ENCODE measurements at places on chromosomes 13 and 19. TPM values are rescaled to one million over a fixed set of nuclear protein-coding genes. Genes with fewer than 3 reads are reported as not detected.

DNA sequence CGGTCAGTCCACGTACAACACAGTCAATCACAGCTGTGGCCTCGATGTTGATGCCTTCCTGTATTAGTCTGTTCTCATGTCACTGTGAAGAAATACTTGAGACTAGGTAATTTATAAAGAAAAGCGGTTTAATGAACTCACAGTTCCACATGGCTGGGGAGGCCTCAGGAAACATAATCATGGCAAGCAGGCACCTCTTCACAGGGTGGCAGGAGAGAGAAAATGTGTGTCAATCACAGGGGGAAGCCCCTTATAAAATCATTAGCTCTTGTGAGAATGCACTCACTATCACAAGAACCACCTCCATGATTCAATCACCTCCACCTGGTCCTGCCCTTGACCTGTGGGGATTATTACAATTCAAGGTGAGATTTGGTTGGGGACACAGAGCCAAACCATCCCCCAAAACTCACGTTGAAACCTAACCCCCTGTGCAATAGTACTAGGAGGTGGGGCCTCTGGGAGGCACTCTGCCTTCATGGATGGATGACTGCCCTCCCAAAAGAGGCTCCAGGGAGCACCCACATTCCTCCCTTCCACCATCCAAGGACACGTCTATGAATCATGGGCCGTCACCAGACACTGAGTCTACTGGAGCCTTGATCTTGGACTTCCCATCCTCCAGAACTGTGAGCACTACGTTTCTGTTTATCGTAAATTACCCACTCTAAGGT lies 2.3 kb upstream of the PROZ start:
- DNase-seq = no peak

DNA sequence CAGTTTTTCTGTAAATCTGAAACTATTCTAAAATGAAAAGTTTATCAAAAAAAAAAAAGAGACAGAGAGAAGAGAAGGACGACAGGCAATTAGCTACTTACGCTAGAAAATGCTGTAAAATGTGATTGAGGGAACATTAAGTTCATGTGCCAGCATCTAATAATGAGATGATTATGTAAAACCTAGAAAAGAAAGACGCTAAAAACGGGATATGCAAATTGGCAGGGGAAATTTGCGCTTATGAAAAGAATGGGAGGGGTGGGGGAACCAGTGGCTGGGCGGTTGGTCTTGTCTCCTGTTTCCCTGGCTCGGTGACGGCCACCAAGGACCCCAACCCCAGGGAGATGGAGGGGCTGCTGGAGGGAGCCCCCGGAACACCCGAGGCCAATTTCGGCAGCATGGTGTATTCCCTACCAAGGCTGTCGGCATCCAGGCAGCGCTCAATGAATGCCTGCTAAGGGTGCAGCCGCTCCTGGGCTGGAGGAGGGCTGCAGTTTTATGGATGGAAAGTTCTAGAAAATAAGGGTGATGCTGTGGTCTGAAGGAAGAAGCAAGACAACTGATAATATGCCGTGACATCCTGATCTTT lies 34.2 kb downstream of the GNG7 start:
- no peak for DNase-seq

URI1 gene
- 87.4 TPM for total RNA-seq

LGI4 gene
- 7.6 TPM for total RNA-seq

DNA sequence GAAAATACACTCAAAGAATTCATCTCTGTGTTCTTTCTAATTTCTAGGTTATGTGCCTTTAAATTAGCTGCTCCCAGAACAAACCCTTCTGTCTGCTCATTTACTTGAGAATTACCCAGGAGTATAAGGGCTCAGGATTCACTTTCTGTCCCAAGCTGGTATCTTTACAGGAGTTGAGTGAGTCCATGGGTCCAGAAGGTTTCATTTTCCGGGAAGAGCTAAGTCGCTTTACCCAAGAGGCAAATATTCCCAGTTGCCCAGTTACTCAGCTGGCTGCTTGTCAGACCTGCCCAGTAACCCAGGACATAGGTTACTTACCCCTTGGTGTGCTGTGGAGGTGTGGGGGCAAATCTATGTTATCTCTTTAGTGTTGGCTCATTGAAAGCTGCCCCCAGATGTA lies 47.3 kb downstream of the DHRS12 start:
- no peak for DNase-seq

FRY gene
- 152 TPM for total RNA-seq

GRCh38 chr19:50377051-50377461 lies 799 bp downstream of the NR1H2 start:
- DNase-seq = no peak

- peak; percentile 92 for DNase-seq
Measured at GRCh38 chr19:18112989-18113478, 15.5 kb downstream of the MAST3 start.

DNA sequence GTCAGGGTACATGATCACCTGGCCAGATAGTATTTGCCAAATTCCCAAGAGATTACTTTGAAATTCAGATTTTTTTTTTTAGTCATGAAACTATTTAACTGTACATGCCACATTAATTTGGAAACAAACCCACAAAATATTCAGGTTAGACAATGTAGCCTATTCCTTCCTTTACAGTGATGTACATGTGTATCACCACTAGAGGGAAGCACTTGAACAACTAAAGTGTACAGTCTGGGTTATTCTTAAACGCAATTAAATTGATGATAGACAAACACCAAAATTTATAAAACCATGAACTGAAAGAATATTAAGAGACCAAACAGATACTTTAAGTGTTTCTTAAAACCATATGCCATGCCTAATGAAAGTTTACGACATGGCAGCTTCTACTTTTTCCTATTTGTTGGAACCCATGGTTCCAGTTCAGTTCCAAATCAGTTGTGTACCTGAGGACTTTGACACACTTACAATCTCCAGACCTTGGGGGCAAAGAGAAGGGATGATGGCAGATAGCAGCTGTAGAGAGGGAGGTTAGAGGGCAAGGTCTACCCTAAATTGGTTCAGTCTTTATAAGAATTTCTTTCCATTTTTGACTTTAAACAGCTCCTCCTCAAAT lies 52.8 kb downstream of the TNFSF13B start:
- peak; percentile 61 for DNase-seq

DNA sequence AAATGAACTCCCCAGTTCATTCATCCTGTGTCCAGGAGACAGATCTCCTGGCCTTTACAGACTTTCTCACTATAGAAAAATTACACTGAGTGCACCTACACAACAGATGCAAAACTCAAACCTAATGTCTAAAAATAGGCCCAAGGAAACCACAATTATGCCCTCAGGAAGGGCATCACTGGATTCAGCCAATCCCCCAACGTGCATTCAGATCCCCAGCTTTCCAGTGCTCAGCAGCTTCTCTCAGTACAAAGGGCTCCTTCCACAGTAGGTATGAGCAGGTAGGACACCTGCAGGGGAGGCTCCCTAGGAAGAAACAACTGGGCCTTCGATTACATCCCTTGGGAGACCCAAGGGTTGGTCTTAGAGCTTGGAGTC lies 2.1 kb downstream of the ZNF709 start:
- DNase-seq = no peak

- DNase-seq = no peak
Measured at GRCh38 chr13:112896736-112897602, 72.0 kb upstream of the MCF2L start.

DNA sequence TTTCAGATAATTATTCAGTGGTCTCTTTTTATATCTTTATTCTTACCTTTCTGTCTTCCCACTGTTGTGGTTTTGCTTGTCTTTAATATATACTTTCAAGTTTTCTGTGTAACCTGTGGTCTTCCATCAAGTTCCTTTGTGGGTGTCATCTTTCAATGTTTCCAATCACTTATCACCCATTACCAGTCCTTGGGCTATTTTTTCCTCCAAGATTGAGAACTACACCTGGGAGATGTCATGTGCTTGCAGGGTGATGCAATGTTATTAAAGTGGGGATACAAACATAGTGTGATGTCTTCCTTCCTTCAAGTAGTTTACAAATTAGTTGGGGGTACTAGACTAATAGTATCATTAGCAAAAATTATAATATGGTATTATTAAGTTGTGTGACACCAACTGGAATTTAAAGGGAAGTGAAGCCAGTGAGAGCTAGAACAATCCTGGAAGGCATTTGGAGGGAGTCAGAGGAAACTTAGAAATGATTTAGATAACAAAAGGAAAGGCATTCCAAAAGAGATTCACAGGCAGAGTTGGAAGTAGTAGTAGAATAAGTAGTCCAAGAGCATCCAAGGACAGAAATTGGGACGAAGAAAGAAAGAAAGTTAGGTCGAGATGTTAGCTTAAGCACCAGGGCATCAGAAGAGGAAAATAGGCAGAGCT lies 3.4 kb downstream of the FNDC3A start:
- DNase-seq = no peak

SMIM44 gene
- not detected for total RNA-seq

Measured in tongue (tissue), 3 donors.